SJSA1 (cell line): ENCODE measurements at places on chromosomes 13 and 19.

- DNase-seq = no peak
Observed at GRCh38 chr19:30318261-30318660, 53.9 kb upstream of the ZNF536 start.

GRCh38 chr13:51355217-51355616 lies 15.7 kb downstream of the SERPINE3 start:
- no peak for DNase-seq

GRCh38 chr13:53189162-53189561 lies 160.5 kb downstream of the OLFM4 start:
- no peak for DNase-seq

- DNase-seq = no peak
Observed at GRCh38 chr13:60229708-60230272, 66.1 kb upstream of the DIAPH3 start.

DNA sequence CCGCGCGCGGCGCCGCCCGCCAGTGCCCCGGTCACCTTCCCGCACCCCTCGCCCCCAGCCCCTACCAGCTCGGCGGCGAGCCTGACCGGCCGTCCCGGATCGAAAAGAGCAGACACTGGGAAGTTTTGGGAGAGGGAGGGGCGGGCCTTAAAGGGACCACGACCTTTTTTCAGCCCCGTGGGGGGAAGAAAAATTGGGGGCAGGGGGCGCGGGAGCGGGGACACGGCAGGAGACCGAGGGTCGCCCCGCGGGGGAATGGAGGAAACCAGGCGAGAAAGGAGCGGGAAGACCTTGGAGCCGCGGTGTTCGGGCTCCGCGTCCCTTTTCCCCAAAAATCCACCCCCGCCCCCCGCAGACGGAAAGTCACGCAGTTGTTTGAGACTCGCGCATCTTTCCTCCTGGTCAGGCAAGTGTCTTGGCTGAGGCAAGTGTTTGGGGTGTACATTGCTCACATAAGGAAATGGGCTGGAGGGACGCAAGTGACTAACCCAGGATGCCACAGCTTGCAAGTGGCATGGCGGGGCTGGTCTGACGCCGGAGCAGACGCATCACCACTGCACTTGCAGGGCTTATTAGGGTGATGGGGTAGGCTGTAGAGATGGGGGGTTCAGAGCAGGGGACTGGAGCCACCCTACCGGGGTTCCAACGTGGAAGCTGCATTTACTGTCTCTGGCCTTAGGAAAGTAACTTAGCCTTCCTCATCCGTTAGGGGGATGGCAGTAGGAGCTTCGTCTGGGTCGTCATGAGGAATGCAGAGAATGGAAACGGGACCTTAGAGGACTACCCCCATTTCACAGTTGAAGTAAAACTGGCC lies 2.7 kb upstream of the HNRNPL start:
- DNase-seq = peak; percentile 41

DNA sequence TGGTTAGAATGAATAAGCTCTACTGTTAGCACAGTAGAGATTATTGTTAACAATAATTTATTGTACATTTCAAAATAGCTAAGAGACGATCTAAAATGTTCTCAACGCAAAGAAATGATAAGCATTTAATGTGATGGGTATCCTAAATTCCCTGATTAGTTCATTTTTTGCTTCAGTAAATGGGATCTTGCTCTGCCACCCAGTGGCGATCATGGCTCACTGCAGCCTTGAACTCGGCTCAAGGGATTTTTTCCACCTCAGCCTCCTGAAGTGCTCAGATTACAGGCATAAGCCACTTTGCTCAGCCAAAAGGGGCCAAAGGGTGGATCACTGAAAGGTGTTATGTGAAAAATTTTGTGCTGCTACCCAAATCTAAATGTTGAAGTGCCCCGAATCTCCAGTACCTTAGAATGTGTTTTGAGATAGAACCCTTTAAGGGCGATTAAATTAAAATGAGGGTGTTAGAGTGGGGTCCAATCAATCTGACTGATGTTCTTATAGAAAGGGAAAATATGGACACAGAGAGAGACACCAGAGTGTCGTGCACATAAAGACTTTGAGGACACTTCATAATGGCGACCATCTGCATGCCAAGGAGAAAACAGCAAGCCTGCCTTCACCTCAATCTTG lies 31.5 kb upstream of the ZNF766 start:
- DNase-seq = no peak
